ENCODE measurements at places on chromosomes 2 and 18.

DNA sequence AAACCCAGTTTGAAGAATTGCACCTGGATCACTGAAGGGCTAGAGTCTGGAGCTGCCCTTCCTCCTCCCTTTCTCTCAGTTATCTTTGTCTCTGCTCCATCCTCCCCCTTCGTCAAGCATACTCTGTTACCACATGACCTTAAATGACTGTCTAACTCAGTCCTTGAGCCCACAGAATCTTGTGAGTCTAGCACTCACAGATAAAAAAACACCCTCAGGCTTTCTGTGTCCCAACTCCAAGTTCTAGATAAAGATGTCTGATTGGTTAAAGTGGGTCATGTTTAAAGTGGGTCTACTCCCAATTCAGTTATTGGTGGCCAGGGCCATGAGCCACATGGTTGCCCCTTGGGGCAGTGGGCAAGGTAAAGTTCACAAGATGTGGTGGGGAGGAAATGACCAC lies 53.5 kb upstream of the CYP1B1 start:
- DNase-seq: no peak

DNA sequence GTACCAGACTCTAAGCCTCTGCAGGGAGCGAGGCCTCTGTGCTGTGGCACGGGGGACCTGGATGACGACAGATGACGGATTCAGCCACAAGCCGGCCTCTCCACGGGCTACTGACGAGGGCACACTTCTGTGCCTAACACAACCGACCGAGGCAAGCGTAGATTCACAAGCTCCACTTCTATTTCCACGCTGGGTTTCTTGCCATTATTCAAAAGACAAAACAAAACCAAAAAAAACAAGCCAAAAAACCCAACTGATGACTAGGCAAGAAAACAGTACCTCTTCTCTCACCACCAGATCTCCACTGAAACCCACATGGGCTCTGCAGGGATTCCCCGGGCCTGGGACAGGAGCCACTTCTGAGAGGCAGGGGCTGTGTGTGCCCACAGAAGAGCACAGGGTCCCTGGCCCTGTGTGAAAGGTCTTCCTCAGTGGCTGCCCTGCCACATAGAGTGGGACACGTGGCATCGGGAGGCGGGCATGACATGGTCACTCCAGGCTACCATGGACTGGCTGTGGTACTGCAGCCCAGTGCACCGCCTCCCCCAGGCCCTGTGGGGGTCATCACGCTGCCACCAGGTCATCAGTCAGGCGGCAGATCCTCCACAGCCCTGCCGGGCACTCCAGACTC lies 254.7 kb downstream of the HDAC4 start:
- DNase-seq: no peak

- no peak for DNase-seq
Observed at GRCh38 chr2:45259547-45260160, 250.4 kb upstream of the SIX2 start.

- DNase-seq: no peak
Observed at GRCh38 chr2:57877811-57878170, 168.8 kb upstream of the VRK2 start.

- no peak for DNase-seq
Observed at GRCh38 chr2:201751566-201751965, 29.2 kb downstream of the ALS2 start.

- DNase-seq: no peak
Observed at GRCh38 chr2:64624862-64625261, 28.9 kb downstream of the SERTAD2 start.

DNA sequence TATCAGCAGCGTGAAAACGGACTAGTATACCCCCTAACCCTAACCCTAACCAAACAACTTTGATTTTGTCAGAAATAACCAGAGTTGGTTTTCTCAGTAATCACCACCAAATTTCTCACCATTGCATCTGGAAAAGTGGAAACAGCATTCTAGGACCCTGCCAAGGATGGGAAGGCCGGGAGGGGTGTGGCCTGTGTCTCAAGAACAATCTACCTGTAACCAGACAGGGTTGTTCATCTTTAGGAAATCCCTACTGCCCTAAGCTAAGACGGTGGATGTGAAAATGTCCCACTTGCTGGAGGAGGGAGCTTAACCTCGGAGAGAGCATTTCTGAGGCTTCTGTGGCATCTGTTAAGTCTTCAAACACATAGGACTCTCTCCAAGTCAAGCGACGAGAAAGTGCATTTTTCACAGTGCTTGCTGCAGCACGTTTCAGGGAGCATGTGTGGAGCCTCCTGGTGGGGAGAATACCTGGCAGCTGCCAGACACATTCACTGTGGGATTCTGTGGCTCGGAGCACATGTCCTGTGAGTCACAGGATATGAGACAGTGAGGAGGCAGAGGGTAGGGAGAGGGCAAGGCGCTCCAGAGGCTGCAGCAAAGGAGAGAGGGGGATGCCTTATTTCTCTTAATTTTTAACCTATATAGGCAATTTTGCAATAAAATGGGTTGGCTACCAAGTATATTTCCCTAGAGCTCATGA lies 207.5 kb downstream of the SPP2 start:
- peak; percentile 80 for DNase-seq

DNA sequence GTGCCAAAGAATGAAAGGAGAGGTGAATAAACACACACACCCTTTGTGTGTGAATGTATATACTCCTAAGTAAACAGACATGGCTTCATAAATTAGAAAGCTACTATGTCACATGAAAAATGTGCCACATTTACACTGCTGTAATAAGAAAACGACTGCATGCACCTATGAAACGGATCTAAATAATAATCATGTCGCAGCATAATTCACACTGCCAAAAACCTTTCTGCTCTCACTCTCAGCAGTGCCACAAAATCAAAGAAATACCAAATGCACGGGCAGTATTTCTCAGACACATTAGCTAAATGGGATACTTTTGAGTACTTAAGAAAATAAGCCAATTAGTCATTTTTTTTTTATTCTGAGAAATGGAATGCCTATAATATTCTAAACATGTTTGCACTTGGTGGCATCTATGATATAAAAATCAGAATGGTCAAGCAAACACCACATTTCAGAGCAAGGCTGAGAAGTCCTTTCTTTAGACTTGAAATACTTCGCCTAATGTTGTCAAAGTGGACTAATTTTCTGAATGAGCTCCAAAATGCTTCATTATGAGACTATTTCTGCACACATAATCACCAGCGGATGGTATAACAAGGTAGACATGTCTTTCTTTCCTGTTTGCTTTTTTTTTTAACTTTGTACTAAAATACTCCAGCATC lies 6.6 kb downstream of the BCL11A start:
- DNase-seq: no peak

GRCh38 chr2:71456617-71457016 lies 3.3 kb downstream of the DYSF start:
- DNase-seq: no peak

- DNase-seq: peak; percentile 71
Observed at GRCh38 chr2:231632559-231633142, 40.0 kb downstream of the TEX44 start.

DNA sequence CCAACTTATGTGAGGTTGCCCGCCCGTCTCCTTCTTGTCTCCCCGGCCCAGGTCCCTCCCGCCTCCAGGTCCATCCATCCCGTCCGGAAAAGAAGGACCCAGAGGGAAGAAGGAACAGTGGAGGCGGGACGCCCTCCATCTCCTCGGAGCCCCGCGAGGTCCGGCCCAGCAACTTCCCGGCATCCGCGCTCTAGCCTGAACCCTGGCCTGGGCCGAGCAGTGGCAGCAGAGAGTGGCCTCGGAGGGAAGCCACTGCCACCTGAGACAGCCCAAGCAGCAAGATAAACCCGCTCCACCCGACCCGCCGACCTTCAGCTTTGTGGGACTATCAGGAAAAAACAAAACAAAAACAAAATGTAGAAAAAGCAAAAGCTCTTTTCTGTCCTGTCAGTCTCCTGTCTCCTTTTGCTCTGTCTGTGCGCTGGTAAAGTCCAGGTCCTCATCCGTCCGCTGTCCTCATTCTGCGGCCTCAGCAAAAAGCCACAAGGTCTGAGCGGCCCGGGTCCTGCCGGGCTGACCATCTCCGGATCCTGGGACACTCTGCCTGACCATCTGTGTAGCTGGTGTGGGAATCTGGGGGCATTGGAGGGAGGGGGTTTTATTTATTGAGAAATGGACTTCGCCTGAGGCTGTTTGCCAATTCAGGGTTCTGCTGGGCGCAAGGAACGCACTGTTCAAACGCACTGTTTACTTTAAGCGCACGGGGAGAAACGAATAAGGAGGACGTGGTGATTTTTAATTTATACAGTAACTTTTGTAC lies 3.1 kb downstream of the DLX1 start:
- DNase-seq: no peak

GRCh38 chr2:7984693-7985353 lies 697.0 kb upstream of the ID2 start:
- no peak for DNase-seq

- no peak for DNase-seq
Observed at GRCh38 chr2:140567734-140568133, 1563.1 kb downstream of the LRP1B start.

- no peak for DNase-seq
Observed at GRCh38 chr2:199575416-199575815, 117.7 kb upstream of the SATB2 start.

Data from fibroblast of the conjunctiva (primary cell).